ENCODE measurements at places on chromosomes 11 and 22. TPM values are rescaled to one million over a fixed set of nuclear protein-coding genes. Genes with fewer than 3 reads are reported as not detected.

DNA sequence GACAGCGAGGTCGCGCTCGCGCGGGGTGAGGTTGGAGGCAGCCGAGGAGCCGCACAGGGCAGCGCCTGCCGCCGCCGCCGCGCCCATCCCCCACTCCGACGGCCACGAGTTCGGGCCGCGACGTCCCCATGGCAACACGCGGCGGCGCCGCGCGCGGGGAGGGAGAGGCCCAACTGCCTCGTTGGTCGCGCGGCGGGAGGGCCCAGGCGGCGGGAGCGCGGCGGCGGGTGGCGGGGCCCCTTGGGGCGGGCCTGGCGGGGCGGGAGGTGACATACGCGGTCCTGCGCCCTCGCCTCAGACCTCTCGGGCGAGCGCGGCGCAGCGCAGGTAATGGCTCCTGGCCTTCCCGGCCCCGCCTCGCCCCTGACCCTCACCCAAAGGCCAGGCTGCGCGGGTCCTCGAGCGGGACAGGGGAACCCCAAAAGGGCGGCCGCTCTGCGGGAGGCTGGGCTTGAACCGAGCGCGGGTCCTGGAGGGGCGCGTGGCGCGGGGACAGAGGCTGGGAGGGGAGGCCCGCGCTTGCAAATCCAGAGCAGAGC, at the start of gene DEUP1:
DEUP1 (plus strand) TSS at position 297 of the 539 bp plus-strand sequence. CDS start 1,518 bp downstream, outside the sequence.
- H3K27ac ChIP-seq: no peak within 1 kb of the TSS
- H3K27me3 ChIP-seq: peaks cover 12% of the 10 kb centered on the region
- peaks cover 7% of the 10 kb centered on the region for H3K4me1 ChIP-seq
- peak; percentile 43 for DNase-seq
- H3K4me3 ChIP-seq: peak within 1 kb of the TSS; percentile 49

- no peaks in the 10 kb centered on the region for H3K36me3 ChIP-seq
- H3K27me3 ChIP-seq: no peaks in the 10 kb centered on the region
- H3K27ac ChIP-seq: peak overlapping the region; percentile 20
- peak; percentile 38 for DNase-seq
- no peak overlapping the region for H3K4me3 ChIP-seq
Observed at GRCh38 chr22:22928666-22929380, 41.2 kb downstream of the IGLL5 start.

GRCh38 chr11:95375886-95376285, 144.9 kb upstream of the SESN3 start:
- no peak overlapping the region for H3K4me3 ChIP-seq
- H3K36me3 ChIP-seq: no peaks in the 10 kb centered on the region
- H3K27me3 ChIP-seq: no peaks in the 10 kb centered on the region

DNA sequence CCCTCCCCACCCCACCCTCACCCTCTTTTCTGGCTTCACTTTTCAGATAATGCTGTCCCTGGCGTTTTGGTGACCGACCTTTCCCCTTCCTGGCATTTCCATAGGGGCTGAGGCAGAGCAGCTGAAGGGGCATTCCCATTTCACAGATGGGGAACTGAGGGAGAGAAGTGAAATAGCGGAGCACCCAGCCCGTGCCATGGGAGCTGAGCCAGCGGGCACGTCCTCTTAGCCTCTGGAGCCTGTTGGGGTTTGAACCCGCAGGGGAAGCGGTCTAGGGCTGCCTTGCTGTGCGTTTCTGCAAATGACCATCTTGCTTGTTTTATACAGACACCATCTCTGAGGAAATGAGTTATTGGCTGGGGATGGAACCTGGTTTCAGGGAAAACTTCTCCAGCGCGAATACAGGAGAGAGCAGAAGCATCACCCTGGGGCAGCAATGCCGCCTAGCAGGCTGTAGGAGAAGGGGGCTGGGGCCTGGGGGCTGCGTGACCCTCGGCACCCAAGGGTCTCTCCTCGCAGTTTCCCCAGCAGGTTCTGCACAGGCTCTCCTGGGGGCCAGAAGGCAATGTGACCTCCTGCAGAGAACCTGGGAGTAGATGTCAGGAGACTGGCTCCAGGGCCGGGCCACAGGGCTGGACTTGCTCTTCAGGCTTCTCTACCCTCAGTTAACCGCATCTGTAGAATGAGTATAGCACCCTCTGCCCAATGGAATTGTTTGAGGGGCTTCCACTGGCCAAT, 1.5 kb downstream of the PTPRJ start:
- H3K27ac ChIP-seq: peak overlapping the region; percentile 89
- DNase-seq: peak; percentile 53
- H3K4me1 ChIP-seq: peaks cover 55% of the 10 kb centered on the region
- peak overlapping the region; percentile 90 for H3K4me3 ChIP-seq
- H3K27me3 ChIP-seq: no peaks in the 10 kb centered on the region
- H3K36me3 ChIP-seq: no peaks in the 10 kb centered on the region

DNA sequence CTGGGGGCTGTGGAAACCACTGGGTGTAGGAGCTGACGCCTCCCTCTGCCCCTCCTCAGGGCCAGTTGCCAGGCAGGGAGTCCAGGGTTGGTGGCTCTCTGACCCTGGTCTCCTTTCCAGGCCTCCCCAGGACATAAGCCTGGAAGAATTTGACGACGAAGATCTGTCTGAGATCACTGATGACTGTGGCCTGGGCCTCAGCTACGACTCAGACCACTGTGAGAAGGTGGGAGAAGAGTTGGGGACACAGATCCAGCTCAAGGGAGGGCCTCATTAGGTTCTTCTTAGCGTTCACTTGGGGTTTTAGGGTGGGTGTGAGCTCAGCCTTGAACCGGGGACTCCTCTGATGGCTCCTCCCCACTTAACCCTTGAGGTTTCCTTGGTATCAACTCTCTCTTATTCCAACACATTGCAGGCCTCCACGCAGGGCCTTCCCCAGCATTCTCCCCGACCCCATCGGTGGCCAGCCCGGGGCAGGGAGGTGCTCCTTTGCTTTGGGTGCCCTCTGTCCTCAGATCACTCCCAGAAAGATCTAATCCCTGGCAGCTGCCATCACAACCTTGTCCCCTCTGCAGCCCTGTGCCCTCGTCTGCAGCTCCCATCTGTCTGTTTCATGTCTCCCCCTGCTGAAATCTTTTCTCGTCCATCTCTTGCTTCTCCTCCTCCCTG, 1.2 kb downstream of the MAPK8IP2 start:
- no peak for DNase-seq
- H3K27me3 ChIP-seq: peaks cover 5% of the 10 kb centered on the region
- H3K36me3 ChIP-seq: no peaks in the 10 kb centered on the region
- H3K4me3 ChIP-seq: no peak overlapping the region

GRCh38 chr11:100929377-100929776, 200.2 kb downstream of the PGR start:
- no peaks in the 10 kb centered on the region for H3K36me3 ChIP-seq
- no peak overlapping the region for H3K4me3 ChIP-seq
- no peak overlapping the region for H3K27ac ChIP-seq
- no peaks in the 10 kb centered on the region for H3K4me1 ChIP-seq
- no peaks in the 10 kb centered on the region for H3K27me3 ChIP-seq

GRCh38 chr22:32849501-32849900, 48.0 kb downstream of the TIMP3 start:
- H3K27ac ChIP-seq: no peak overlapping the region
- H3K4me1 ChIP-seq: peaks cover 27% of the 10 kb centered on the region
- H3K27me3 ChIP-seq: no peaks in the 10 kb centered on the region
- peaks cover 10% of the 10 kb centered on the region for H3K36me3 ChIP-seq

GRCh38 chr11:75816561-75817239, 1.7 kb downstream of the UVRAG start:
- no peaks in the 10 kb centered on the region for H3K27me3 ChIP-seq
- no peaks in the 10 kb centered on the region for H3K36me3 ChIP-seq
- DNase-seq: no peak
- H3K4me1 ChIP-seq: peaks cover 34% of the 10 kb centered on the region
- peak overlapping the region; percentile 89 for H3K4me3 ChIP-seq
- H3K27ac ChIP-seq: no peak overlapping the region

- peak overlapping the region; percentile 60 for H3K27ac ChIP-seq
- DNase-seq: peak; percentile 50
- no peaks in the 10 kb centered on the region for H3K36me3 ChIP-seq
- H3K4me3 ChIP-seq: no peak overlapping the region
- peaks cover 4% of the 10 kb centered on the region for H3K27me3 ChIP-seq
Observed at GRCh38 chr11:61602775-61603569, 22.1 kb upstream of the SYT7 start.

DNA sequence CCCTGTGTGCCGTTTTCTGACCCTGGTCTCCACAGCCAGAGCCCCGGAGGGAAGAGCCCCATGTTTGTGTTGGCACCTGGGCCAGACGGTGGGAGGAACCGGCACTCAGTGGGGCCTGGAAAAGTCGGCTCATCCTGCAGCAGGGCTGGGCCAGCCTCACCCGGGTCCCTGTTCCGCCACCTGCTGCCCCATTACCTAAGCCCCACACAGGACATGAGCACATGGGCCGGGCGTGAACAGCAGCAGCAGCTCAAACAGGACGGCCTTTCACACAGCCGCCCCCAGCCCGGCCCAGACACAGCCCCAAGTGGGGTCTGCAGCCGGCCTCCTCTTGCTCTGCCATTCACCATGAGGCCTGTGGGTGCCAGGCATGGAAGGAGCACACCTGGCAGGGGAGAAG, 302.4 kb downstream of the MN1 start:
- no peak overlapping the region for H3K27ac ChIP-seq
- no peaks in the 10 kb centered on the region for H3K27me3 ChIP-seq
- H3K4me1 ChIP-seq: peaks cover 6% of the 10 kb centered on the region
- no peak for DNase-seq
- H3K36me3 ChIP-seq: no peaks in the 10 kb centered on the region

- H3K27me3 ChIP-seq: no peaks in the 10 kb centered on the region
- no peak for DNase-seq
- no peak overlapping the region for H3K4me3 ChIP-seq
- H3K27ac ChIP-seq: no peak overlapping the region
- peaks cover 7% of the 10 kb centered on the region for H3K36me3 ChIP-seq
- peaks cover 49% of the 10 kb centered on the region for H3K4me1 ChIP-seq
Observed at GRCh38 chr11:12769834-12770345, 95.7 kb downstream of the TEAD1 start.

DNA sequence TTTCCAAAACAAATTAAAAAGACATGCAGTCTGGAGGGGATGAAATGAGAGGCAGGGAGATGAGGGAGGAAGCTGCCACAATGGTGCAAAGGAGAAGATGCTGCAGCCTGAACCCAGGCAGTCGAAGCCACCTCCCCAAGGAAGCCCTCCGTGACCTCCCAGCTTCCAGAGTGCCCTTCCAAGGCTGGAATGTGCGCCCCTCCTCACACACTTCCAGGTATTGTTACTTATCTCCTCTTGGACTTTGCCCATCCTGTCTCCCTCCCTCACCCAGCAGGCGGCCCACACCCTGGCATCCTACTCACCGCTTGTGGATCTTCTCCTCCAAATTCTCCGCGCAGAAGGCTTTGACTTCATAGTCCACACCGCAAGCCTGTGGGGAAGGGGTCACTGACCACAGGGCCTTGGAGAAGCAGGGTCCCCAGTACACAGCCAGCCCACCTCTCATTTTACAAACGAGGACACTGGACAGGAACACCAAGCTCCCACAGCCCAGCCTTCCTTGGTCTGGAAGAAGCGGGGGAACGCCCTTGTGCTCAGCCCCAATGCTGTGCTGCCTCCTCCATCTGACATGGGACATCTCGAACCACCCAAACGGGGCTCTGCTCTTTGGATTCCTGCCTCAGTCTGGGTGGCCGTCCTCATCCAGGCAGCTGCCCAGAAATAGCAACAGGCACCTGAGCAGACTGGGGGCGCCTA, 40.3 kb downstream of the TPBGL start:
- peaks cover 100% of the 10 kb centered on the region for H3K36me3 ChIP-seq
- peaks cover 33% of the 10 kb centered on the region for H3K4me1 ChIP-seq
- no peak overlapping the region for H3K4me3 ChIP-seq
- H3K27ac ChIP-seq: peak overlapping the region; percentile 55
- H3K27me3 ChIP-seq: no peaks in the 10 kb centered on the region
- DNase-seq: no peak

DNA sequence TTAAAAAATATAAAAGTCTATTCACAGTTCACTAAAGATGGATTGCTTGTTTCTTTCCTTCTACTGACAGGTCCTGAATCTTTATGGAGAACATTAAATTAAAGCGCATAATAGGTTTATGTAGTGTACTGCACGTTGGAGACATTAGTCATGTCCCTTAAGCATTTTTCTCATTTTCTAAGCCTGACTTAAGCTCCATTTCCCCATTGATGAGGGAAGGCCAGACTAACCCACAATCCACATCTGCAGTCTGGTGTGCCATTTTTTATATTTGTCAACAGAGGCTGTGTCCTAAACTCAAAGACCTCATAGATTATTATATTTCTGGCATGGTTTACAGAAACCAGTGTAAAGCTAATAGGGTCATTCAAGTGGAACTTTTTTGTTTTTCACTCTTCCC, 39.9 kb downstream of the CADM1 start:
- no peak overlapping the region for H3K27ac ChIP-seq
- no peak overlapping the region for H3K4me3 ChIP-seq
- no peaks in the 10 kb centered on the region for H3K4me1 ChIP-seq
- no peaks in the 10 kb centered on the region for H3K36me3 ChIP-seq
- no peaks in the 10 kb centered on the region for H3K27me3 ChIP-seq
- no peak for DNase-seq

DNA sequence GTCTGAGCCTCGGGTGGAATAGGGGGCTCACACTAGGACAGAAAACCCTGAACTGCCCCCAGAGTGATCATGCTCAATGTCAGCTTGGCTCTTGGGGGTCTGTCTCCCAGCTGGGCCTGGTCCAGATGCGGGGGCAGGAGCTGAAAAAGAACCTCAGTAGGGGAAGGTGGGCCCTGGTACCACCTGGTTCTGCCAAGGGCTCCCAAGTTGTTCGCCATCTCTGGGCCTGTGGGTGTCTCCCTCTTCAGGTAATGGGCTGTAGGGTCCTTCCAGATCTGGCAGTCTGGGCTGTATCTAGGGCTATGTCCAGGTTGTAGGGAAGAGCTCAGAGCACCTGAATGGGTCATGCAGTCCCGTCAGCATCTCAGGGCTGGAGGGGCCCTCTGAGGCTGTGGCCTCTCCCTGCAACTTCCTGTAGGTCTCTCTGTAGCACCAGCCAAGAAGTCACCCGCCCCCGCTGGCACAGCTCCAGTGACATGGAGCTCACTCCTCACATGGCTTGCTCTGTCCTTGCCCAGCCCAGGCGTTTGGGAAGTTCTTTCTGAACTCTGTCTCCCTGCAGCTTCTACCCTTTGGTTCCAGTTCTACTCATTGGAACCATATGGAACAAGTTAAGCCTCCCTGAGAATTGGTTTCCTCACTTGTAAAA, 33.0 kb upstream of the SOX10 start:
- peaks cover 11% of the 10 kb centered on the region for H3K4me1 ChIP-seq
- no peaks in the 10 kb centered on the region for H3K27me3 ChIP-seq
- peak; percentile 74 for DNase-seq
- no peaks in the 10 kb centered on the region for H3K36me3 ChIP-seq
- no peak overlapping the region for H3K27ac ChIP-seq

The NPTXR gene
- total RNA-seq: 15.9 TPM

The PITPNM1 gene
- total RNA-seq: 133 TPM

The PIH1D2 gene
- not detected for total RNA-seq

The OR8A1 gene
- not detected for total RNA-seq

The OR9G1 gene
- not detected for total RNA-seq
